Brain (organoid and tissue), 16 donors: ENCODE measurements at places on chromosomes 3 and 15.

DNA sequence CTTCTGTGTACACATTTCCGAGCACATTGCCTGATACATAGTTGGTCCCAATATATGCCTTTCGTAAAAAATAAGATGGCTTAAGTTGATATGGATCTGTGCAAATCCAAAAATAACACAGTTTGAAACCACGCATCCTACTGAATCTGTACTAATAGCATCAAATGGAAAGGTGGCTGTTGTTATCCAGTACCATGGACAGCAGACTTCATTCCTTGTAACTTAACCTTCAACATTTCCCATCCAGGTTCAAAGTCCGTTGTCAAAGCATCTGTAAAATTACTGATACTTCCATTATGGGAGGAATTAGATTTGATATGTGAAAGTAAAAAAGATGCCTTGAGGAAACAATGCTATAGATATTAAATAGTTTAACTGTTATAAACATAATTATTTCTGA is 65.5 kb upstream of the C3orf49 start:
- DNase-seq, result no peak

GRCh38 chr15:63191895-63192618 is 2.7 kb downstream of the RAB8B start:
- no peak for DNase-seq

- DNase-seq, result no peak
Observed at GRCh38 chr3:188539631-188540194, 385.8 kb downstream of the LPP start.

GRCh38 chr3:124172816-124173215 is 180.9 kb upstream of the ROPN1 start:
- DNase-seq, result no peak

DNA sequence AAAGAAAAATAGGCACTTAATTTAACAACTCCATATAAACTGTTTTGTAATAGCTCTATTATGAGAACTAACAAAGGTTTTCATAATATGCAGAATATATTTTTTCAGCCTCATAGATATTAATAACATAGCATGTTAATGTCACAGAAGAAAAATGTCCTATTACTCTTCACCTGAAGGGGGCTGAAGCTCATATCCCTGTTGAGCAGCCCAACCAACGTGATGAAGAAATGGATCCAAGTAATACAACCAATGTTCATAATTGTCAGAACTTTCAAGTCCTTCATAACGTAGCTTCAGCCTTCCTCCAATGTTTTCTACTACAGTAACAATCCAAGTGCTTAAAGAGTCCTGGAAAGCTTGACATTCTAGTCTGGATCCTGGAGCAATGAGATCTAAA is 34.5 kb upstream of the STIMATE start:
- no peak for DNase-seq

- no peak for DNase-seq
Observed at GRCh38 chr3:127699416-127700300, 26.9 kb downstream of the ABTB1 start.

GRCh38 chr3:46566040-46566641 is at the start of gene LRRC2:
TSS of gene LRRC2 (minus strand) at chr3:46566302. CDS start at chr3:46551591, 14,711 bp downstream.
- DNase-seq, result peak; percentile 50

DNA sequence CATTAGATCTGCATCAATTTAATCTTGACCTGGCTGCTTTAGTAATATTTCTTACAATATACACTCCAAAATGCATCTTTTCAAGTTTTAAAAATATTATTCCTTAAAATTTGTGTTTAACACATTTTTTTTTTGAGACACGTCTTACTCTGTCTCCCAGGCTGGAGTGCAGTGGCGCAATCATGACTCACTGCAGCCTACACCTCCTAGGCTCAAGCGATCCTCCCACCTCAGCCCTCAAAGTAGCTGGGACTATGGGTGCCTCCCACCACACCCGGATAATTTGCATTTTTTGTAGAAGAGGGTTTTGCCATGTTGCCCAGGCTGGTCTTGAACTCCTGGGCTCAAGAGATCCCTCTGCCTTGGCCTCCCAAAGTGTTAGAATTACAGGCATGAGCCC is 73.6 kb downstream of the ETV5 start:
- no peak for DNase-seq

DNA sequence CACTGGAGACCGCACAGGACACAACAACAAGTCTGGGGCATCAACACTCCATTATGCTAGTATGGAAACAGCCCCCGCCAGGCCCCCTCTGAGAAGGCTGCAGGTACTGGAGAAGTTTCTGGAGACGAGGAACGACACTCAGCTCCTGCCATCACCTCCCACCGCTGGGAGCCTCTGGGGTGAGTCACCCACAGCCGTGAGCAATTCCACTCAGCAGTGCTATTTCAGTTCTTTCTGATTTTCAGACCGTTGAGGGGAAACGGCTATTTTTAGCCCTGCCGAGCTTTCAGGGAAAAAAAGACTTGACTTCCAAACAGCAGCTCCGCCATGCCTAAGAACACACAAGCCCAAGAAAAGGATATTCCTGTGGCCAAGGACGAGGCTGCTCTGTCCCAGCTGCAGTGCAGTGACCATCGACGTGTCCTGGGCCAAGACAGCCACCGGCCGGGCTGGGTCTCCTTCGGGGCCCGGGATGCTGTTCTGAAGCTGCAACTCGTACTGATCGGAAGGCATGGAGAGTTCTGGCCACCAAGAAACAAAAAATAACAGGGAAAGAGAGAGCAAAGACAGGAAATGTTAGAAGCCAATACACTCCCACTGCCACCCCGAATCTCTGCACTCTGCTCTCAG is 40.8 kb downstream of the NUP210 start:
- DNase-seq, result peak; percentile 55

DNA sequence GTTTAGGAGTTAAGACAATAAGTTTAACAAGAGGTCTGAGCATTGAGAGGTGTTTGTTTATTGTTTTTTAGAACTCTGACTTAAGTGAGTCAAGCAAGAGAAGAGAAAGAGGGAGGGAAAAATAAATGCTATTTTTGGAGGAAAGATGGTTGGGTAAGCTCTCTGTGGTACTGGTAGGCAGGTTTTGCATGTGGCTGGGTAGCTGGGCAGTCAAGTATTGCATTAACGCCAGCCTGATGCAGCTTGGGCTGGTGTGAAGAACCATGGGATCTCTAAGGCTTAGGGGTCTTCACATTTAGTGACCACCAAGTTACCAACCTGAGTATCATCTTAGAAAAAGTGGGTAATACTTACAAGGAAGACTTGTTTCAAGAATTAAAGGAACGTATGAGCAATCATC is 534.5 kb upstream of the SEMA6D start:
- no peak for DNase-seq

GRCh38 chr3:180870008-180870699 is 42.3 kb upstream of the FXR1 start:
- no peak for DNase-seq

DNA sequence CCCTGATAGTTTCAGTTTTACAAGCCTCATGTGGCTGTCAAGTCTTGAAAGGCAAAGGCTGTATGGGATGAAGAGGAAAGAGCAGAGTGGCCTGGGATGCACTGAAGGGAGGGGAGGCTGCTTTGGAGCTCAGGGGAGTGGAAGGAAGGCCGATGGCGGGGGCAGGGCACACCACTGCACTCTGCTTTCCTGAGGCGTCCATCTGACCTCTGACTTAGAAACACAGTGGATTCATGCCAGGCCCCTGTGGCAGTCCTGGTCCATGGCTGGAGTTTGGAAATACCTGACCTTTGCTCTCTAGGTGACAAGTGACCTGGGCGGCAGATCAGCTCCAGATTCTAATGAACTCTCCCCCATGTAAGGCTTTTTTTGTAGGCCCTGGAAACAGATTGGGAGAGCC is 19.0 kb downstream of the FAH start:
- no peak for DNase-seq

- DNase-seq, result no peak
Observed at GRCh38 chr3:30613133-30613825, 6.9 kb downstream of the TGFBR2 start.

DNA sequence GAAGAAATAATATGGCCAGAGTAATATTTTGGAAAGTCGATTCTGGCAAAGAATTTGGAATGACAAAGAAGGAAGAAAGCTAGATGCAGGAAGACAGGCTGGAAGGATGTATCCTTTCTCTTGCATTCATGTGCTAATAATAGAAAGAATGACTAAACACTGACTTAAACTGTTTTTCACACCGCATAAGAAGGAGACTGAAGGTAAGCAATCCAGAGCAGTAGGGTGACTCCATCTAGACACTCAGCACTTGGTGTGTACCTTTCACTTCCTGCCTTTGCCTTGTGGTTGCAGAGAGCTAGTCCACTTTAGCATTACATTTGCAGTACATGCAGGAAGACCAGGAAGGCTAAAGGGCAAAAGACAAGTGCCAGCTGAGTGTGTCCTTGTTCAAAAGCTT is 234.6 kb downstream of the RBMS3 start:
- DNase-seq, result no peak

DNA sequence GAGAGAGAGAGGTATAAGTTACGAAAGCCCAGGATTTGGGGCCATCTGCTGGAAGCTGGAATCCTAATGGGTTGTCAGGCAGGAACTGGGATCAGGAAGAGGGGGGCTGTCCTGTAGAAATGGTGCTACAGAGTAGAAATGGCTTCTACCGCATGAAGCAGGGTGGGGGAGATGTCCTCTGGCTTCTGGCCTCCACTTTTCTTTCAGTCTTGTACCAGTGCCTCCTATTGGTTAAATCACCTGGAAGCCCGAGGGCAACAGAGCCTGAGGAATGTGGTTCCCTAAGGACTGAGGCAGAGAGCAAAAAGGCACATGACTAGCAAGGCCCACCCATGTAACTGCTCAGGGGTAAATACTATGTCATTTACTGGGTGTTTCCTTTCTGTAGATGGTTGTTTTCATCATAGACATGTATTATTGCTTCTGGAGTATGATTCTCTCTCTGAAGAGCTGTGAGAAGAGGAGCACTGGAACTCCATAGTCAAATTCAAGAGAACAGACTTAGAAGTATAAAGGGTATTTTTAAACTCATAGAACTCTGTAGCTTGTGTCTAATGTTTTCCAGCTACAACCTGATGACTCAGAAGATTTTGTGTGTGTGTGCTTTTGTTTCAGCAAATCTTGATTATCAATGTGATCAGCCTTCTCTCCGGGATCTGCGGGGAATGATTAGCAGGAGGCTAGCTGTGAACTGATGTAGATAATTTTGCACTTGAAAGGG is 20.2 kb upstream of the MITF start:
- no peak for DNase-seq

GRCh38 chr3:25423780-25424588 is 4.1 kb upstream of the RARB start:
- DNase-seq, result no peak

- peak; percentile 34 for DNase-seq
Observed at GRCh38 chr3:21718161-21718765, 32.7 kb downstream of the ZNF385D start.

GRCh38 chr15:40115670-40116093 is 7.0 kb upstream of the BMF start:
- no peak for DNase-seq

DNA sequence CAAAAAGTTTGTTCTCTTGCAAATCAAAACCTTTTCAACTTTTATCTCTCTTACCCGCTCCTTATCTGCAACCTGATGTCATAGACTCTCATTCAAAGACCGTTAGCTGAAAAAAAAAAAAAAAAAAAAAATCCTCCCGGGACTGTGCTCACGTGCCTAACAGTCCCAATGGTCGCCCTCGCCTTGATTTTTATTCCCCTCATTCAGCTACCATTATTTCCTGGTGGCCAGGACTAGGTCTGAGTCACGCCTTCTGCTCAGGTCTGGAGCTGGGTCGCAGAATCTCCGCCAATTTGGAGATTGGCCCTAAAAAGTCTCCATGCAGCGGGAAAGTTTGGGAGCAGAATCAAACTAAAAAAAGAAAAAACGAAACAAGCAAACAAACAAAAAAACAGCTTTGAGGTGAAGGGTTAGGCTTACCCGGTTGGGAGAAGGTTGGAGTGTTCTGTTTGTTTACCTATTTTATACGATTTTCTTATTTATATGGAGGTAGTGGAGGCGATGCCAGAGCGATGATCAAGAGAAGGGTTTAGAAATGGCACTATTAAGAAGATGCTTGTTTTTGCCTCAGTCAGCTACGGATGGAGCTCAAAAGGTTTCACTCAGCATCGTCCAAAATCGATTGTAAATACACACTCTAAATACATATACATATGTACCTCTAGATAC is 51.1 kb downstream of the ZIC4 start:
- no peak for DNase-seq

DNA sequence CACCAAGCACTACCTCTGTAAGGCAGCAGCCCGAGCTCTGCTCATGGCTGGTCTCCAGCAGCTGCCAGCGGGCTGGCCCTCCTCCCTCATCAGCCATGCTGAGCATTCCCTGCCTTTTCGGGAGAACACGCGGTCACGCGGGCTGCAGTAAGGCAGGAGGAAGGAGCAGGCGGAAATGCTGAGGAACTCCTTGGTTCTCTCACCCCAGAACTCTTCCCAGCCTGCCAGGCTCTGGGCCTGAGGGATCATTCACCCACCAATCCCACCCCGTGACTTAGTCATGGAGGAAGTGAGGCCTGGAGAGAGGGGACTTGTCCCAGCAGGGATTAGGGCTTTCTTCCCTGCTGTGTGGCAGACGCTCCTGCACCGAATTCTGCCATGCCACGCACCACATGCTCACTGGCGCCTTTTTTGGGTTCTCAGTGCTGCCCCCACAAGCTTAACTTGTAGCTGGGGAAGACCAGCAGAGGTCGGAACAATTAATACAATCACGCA is 42.9 kb upstream of the RPL32 start:
- DNase-seq, result peak; percentile 72

GRCh38 chr15:34264076-34264475 is 39.3 kb downstream of the EMC4 start:
- DNase-seq, result no peak

DNA sequence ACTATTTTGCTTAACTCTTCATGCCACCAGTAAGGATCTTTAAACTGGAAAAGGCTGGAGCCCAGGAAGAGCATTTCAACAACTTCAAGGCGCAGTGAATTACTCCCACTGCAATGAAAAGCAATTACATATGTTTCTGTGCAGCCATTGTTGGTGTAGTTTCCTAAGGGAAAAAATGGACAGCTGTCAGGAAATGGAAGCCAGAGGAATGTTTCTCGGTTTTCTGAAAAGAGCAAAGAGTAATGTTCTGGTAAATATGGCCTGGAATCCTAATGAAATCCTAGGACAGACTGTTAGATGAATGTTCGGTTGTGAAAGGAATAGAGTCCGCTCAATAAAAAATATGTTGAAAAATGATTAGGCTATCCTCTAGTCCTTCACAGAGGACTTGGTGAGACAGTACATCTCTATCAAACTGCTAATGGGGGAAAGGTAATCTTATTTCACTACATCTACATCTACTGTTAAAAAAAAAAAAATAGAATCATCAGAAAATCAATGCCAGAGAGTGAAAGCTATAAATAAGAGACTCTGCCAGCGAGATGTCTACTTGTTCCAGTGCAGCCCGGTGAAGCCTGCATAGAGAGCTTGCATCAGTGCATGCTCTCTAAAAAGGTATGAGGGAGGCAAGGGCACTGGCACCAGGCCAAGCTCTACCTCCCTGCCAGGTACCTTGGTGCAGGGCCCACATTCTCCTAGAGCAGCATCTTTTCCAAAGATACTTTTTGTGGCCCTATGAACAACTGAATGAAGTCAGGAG is 68.2 kb upstream of the TJP1 start:
- DNase-seq, result peak; percentile 24

GRCh38 chr15:62087671-62088352 is 21.0 kb downstream of the C2CD4A start:
- no peak for DNase-seq

GRCh38 chr15:100733101-100733842 is 130.9 kb downstream of the ASB7 start:
- peak; percentile 31 for DNase-seq

GRCh38 chr15:39084674-39085530 is 496.0 kb upstream of the THBS1 start:
- peak; percentile 70 for DNase-seq
